PC-3 (cell line): ENCODE measurements at places on chromosomes 7 and 10.

DNA sequence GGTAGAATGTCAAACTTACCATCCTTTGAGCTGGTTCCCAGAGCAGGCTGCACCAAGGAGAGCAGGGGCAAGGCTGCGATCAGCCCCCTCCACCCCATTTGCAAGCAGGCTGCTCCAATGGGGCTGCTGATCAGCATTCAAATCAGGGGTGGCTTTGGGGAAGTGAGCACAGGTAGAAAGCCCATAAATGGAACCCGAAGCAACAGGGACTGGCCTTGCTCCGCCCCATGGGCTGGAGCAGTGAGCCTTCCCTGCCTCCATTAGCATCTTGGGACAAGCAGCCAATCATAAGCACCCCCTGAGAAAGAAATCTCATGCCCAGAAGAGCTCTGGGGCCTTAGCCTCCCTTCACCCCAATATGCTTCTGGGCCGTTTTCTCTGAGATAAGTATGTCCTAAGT is 4.0 kb upstream of the PKD1L1 start:
- DNase-seq, result no peak

DNA sequence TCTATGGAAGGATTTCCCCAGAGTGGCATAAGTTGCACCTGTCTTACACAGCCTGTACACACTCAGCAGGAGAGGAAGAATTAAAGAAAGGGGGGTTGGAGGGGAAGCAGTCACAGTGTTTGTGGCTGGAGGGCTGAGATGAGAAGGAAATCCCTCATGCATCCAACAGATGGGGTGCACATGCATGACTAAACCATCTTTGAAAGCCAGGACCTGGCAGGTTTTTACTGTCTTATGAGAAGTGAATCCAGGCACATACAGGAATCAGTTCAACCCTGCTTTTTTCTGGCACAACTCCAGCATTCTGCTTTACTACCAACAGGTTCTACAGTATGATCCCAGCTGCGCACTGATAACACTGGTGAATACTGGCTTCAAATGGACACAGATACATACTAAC is 107.7 kb downstream of the CACNA2D1 start:
- DNase-seq, result no peak

GRCh38 chr10:58281092-58281752 is 12.3 kb downstream of the CISD1 start:
- no peak for DNase-seq

DNA sequence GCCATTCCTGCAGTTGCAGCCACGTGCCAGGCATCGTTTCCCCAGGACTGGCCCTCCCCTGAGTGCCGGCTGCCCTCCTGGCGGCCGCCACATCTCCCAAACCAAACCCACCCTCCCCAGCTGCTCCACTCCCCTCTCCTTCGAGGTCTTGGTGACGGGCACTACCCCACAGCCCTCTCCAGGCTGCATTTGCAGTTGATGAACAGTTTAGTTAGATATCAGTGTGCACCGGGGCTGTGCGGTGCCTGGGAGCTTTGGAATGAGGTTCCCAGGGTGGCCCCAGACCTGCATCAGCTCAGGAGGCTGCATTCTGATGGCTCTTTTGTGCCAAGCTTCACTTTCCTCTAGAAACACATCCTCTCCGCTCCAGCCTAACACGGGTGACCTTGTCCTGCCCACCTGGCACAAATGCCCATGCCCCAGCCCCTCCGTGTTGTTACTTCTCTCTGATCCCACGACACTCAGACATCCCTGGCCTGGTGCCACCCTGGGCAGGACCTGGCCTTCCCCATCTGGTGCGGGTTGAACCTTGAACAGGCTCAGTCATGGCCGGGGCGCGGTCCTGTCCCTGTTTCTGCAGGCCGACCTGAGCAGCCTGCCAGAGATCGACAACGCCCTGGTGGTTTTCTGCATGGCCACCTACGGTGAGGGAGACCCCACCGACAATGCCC is 14.5 kb downstream of the TMEM120A start:
- no peak for DNase-seq

DNA sequence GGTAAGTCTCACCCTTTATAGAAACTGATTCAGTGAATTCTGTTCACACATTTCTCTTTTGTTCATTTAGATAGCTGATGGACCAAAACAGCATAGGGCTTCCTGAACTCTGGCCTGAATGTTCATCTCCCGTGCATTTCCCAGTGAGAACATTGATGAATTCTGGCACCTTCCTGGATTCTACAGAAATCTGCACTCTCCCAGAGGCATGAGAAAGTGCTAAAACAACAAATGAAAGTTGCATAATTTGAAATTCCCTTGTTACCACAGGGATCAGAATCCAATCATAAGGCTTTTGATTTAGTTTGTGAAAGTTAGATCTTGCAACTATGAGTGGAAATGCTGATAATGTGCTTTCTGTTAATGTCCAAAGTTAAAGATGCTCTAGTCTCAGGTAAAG is 29.7 kb upstream of the SCIN start:
- no peak for DNase-seq

DNA sequence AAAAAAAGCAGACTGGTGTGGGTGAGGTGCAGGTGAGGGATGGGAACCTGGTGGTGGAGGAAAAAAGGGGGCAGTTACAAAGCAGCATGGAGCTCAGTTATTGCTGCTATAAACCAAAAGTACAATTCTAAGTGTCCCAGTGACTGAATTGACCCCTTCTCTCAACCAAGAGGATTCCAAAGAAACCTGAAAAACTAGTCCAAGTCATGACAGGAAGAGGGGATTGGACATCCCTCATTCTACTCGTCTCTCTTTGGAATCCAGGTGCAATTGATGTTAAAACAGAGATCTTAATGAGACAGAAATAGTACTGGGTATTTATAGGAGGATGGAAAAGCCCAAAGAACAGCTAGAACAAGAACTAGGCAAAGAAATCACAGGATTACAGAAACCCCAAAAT is 322.3 kb upstream of the IGFBP3 start:
- peak; percentile 26 for DNase-seq

- no peak for DNase-seq
Observed at GRCh38 chr7:16818732-16819131, 13.9 kb upstream of the AGR2 start.

DNA sequence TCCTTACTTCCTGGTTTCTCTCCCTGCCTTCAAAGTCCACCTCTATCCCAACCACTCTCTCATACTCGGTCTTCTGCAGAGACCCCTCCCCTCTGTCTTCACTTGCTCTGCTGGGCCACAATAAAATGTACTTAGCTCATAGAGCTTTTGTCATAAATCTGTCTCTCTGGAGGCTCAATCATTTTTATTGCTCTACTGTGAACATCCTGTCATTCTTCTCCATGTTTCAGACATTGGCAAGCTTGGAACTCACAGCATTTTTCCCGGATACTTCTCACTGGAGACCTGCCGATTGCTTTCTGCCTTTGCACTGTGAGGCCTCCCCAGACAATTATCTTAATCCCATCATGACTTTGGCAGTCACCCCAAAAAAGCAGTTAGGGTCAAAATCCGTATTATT is 192.3 kb upstream of the ZMIZ1 start:
- DNase-seq, result no peak

- peak; percentile 55 for DNase-seq
Observed at GRCh38 chr7:111763221-111763801, 201.0 kb upstream of the IMMP2L start.

DNA sequence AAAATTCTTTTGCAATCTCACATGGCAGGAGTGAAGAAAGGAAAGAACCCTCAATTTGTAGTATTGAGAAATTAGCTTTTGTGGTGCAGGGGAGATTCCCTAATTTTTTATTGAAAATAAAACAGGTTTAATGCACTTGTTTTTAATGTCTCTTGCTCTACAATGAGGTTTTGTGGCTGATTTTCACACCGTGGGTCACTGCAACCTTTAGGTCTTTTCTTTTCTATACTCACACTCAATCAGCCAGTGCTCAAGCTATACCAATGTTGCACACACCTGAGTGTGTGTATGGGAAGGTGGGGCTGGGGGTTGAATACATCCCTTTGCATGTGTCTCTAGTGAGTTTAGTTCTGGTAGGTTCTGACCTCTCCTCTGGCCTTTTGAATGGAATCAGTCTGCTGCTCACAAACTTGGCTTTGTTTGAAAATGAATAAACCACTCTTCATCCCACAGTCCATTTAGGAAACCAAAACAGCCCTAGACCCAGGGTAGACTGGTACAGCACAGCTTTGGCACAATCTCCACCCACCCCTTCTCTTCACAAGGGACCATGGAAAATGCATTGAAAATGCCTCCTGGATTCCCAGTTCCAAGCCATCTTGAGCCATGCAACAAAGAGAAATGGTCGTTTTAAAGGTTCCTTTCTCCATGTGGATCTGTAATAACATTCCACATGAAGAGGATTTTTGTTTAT is 411.5 kb downstream of the SFMBT2 start:
- DNase-seq, result no peak

GRCh38 chr10:126736142-126736541 is 65.6 kb upstream of the C10orf90 start:
- DNase-seq, result no peak

GRCh38 chr10:3068201-3068967 is 1.0 kb downstream of the PFKP start:
- DNase-seq, result peak; percentile 29

DNA sequence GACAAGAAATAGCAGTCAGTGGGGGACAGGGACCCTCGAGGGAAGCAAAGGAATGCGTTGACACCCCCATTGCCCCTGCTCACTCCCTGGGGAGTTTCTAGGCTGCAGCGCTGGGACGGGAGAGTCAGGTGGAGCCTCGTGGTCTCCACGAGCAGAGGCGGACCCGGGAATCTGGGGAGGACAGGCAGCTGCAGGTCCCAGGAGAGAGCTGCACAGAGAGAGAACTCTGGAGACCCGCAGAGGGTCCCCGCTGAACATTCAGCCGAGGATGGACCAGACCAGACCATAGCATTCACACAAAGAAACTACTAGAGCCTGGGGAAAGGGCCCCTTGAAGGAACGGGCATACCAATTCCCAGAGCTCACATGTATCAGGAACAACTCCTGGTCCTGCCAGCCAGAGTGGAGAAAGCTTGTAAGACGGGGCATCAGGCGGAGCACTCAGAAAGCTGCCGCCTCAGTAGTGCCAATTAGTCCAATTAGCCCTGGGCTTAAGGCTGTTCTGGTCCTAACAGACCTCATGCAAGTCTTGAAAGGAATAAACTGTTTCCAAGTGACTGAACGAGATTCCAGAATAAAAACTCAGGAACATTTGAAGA is 966.7 kb upstream of the ZNF722 start:
- no peak for DNase-seq

GRCh38 chr10:131148270-131148669 is 163.3 kb downstream of the TCERG1L start:
- DNase-seq, result no peak

- DNase-seq, result no peak
Observed at GRCh38 chr10:103845972-103846371, 9.4 kb downstream of the SH3PXD2A start.

DNA sequence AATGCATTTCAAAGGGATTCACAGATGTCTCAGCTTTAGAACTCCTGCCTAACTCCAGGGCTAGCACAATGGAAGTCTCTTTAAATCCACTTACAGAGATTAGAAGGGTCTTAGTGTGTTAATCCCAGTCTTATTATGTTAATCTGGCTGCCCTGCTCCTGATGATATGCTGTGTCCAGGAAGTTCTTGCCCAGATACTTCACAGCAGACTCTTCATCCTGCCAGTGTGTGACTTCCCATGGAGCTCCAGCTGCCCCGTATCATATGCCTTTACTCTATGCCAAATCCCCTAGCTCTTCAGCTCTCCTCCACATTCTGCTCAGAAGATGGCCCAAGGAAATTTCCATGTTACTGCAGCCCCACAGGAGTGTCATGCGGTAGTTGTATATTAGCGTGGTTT is 533.8 kb downstream of the GALNT17 start:
- no peak for DNase-seq

DNA sequence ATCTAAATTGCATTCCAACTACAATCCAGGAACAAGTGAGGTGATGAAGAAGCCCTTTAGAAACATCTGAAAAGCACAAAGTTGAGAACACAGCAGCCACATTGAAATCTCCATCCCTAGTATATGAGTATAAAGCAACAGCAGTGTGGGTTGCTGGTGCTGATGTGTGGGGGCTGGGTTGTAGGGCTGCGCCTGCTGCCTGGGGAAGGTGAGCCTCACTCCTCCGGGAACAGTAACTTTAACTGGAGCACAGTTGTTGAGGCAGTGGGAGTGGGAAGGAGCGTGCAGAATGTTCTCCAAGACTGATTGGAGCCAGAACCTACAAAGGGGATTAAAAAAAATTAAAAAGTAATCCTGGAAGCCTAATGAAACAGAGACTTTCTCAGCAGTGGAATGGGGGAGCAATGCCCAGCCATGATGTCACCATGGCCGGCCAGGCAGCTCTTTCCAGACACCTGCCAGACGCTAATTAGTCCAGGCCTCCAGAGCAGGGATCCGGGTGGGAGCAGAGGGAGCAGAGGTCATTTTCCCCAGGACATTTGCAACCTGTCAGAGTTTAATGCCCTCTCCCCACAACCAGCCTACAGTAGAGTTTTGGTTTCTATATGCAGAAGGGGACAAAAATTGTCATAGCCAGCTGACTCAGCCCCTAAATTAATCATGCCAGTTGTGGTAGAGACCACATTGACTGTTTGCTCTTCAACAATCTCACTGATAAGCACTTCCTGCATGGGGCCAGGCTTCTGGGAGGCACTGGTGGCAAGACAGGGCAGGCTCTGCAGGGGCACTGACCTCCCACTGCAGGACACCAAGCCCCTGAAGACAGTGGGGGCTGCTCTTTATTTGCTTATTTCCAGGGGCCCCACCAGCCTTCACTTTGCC is 133.0 kb upstream of the ZNF32 start:
- peak; percentile 30 for DNase-seq

DNA sequence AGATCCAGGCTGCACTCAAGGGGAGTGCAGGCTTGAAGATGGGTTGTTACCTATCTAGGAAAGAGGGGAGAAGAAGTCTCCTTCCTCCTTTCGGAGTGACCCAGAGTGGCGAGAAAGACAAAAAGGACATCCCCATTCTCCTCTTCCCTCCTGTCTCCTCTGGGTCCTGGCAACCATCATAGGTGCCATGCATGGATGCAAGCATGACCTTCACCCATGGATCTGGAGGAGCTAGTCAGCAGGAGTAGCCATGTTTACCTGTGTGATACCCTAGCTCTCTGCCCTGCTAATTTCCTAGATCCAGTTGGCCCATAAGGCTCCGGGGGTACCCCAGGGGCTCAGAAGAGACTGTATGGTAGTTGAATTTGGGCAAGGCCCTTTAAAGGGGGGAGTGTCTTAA is 17.2 kb upstream of the CROT start:
- DNase-seq, result no peak

GRCh38 chr10:23157691-23158369 is 34.3 kb upstream of the PTF1A start:
- peak; percentile 39 for DNase-seq

DNA sequence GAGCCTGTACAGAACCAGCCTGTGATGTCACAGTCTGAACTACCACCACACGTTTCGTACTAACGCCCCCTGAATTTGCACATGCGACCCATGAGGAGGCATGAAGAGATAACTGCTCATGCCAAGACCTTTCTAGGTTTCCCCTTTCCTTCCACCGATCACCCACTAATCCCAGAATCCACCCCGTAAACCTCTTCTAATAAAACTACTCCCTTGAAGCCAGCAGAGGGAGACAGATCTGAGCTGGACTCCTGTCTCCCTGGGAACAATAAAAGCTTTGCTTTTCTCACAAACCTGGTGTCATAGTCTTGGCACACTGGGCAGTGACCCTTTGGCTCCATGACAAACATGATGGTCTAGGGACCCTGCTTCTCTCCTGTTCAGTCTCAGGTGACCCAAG is 144.5 kb downstream of the FRMD4A start:
- no peak for DNase-seq
